Aortic smooth muscle cell (primary cell): ENCODE measurements at places on chromosomes 5 and 9. TPM values are rescaled to one million over a fixed set of nuclear protein-coding genes. Genes with fewer than 3 reads are reported as not detected.

The DIPK1B gene
- total RNA-seq: 1.4 and 2.6 TPM in 2 replicates

The WWC1 gene
- 0.19 and 0.66 TPM in 2 replicates for total RNA-seq

The GDNF gene
- not detected in 2 replicates for total RNA-seq

The ATP6V0E1 gene
- total RNA-seq: 318 and 333 TPM in 2 replicates

The SUSD3 gene
- 0.26 TPM in 1 of 2 replicates, not detected in the other for total RNA-seq
